OCI-LY7 (cell line): ENCODE measurements at places on chromosomes 6 and 20. TPM values are rescaled to one million over a fixed set of nuclear protein-coding genes. Genes with fewer than 3 reads are reported as not detected.

GRCh38 chr6:33578588-33579011, 1.5 kb downstream of the BAK1 start:
- peak; percentile 43 for DNase-seq

Gene SMAP1
- 26.2 and 28.9 TPM in 2 replicates for total RNA-seq

- no peak for DNase-seq
Observed at GRCh38 chr6:170089963-170090362, 200.9 kb downstream of the DLL1 start.

- DNase-seq = no peak
Observed at GRCh38 chr6:156617376-156617775, 159.8 kb upstream of the ARID1B start.

DNA sequence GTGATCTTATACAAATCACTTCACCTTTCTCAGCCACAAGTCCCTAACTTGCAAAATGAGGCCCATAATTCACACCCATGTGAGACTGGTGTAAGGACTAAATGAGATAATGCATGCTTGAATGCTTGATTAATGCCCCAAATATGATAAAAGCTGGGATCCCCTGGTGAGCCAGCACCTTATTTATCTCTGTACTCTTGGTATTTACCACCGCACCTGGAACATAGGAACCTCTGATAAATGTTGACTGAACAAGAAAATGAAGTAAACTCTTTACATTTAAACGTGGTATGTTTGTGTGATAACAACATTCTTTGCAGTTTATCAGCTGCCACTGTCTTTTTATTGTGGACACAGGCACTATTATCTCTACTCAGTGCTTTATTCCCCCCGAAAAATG, 2.5 kb upstream of the APOBEC2 start:
- no peak for DNase-seq

DNA sequence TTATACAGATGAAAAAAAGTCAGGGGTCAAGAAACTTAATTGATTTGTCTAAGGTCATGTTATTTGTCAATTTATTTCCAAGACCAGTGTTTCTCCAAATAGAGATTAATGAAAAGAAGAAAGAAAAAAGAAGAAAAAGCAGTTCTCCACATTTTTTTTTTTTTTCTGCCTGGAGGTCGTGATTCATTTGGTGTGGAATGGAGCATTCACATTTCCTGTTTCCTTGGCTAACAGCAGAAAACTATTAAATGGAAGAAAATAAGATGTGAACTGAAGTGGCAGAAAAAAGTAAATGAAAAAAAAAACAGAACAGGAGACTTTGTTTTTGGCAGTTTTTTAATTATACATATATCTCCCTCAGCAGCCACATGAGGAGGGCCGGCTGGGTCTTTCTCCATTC, 470.8 kb upstream of the ZNF337 start:
- DNase-seq = no peak

Gene PTCRA
- total RNA-seq = 0.91 TPM in 1 of 2 replicates, not detected in the other

DNA sequence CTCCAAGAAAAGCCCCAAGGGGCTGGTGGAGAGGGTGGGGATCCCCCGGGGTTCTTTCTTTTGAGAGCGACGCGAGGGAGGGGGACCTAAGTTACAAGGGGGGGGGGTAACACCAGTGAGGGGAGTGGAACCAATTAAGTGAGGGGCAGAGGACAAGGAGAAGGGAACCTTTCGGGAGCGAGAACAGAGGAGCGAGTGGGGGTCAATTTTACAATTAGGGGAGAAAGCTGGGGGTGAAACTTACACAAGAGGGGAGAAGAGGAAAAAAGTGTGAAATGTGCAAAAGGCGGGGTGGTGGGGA, 548 bp downstream of the SALL4 start:
- no peak for DNase-seq

- DNase-seq = no peak
Observed at GRCh38 chr6:89583559-89583958, 55.0 kb downstream of the LYRM2 start.

Gene ATP6V1G2
- 14.1 and 15.9 TPM in 2 replicates for total RNA-seq

DNA sequence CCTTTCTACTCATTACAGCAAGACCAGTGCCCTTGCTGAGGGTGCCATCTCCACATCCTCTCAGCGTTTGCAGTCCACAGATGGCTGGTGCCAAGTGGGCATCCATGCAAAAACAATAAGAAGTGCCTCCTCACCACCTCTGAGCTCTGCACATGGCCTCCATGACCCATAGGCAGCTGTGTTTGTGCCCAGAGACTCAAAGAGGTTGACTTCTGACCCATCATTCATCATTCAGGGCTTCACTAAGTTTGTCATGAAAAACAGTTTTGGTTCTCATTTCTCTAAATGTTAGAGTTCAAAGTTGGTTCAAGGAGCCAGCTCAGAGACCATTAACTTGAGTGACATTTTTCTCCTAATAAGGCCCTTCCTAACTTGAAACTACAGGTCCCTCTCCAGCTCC, 512.6 kb upstream of the MAP3K7 start:
- no peak for DNase-seq

DNA sequence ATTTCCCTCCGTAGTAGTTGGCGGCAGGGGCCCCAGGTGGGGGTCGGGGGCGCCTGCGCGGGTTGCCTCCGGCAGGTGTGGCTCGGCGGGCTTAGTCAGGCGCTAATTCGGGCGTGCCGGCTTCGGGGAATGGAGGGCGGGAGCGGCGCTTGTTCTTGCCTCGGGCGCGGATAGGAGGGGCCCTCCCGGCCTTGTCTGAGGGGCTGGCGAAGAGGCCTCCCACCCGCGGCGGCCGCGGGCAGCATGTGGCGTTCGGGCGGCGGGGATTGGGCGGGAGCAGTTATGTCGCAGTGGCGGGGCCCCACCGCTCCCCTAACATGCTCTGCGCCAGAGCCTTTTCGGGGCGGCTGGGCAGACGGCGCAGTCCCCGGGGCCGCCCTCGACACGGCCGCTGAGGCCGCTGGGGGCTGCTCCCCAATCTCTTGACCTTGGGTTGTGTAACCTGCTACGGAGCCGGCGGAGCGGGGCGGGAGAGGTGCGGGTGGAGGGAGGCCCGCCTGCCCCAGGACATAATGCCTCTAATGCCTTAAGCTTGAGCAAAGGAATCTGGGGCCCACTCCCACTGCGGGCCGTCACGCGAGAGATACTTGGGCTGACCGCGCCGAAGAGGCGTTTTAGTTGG, 1.1 kb downstream of the AMD1 start:
- peak; percentile 64 for DNase-seq

DNA sequence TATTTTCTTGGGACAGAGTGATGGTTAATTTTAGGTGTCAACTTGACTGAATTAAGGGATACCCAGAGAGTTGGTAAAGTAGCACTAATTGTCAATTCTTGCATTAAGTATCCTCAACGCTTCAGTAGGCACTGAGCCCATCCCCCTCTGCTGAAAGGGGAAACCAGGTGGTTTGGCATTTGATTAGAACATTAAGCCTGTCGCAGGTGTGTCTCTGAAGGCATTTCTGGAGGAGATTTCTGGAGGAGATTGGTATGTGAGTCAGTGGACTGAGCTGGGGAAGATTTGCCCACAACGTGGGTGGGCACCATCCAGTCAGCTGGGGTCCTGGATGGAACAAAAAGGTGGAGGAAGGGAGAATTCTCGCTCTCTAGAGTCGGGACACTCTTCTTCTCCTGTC, 119.8 kb downstream of the RFX6 start:
- peak; percentile 9 for DNase-seq

- DNase-seq = no peak
Observed at GRCh38 chr20:41165001-41165882, 27.9 kb downstream of the PLCG1 start.

Gene ZNF334
- total RNA-seq = not detected in 2 replicates

GRCh38 chr6:112639391-112639831, 292.3 kb downstream of the RFPL4B start:
- no peak for DNase-seq

GRCh38 chr6:164022632-164023031, 608.1 kb downstream of the QKI start:
- no peak for DNase-seq

DNA sequence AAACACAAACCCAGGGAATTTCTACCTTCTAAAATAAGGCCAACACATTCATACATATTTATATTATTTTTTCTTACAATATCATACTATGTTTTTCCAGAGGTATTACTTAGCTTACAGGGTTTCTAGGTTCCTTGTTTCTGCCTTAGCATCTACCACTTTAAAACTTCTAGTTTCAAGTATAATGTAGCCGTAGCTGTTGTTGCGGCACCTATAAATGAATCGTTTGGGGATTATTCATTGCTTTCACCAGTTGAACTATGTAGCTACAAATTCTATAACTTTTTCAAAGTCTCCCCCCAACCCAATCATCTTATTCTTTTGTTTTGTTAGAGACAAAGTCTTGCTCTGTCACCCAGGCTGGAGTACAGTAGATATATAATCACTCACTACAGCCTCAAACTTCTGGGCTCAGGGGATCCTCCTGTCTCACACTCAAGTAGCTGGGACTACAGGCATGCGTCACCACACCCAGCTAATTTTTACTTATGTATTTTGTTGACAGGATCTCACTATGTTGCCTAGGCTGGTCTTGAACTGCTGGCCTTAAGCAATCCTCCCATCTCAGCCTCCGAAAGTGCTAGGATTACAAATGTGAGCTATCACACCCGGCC, 43.9 kb downstream of the TNFAIP3 start:
- DNase-seq = no peak

DNA sequence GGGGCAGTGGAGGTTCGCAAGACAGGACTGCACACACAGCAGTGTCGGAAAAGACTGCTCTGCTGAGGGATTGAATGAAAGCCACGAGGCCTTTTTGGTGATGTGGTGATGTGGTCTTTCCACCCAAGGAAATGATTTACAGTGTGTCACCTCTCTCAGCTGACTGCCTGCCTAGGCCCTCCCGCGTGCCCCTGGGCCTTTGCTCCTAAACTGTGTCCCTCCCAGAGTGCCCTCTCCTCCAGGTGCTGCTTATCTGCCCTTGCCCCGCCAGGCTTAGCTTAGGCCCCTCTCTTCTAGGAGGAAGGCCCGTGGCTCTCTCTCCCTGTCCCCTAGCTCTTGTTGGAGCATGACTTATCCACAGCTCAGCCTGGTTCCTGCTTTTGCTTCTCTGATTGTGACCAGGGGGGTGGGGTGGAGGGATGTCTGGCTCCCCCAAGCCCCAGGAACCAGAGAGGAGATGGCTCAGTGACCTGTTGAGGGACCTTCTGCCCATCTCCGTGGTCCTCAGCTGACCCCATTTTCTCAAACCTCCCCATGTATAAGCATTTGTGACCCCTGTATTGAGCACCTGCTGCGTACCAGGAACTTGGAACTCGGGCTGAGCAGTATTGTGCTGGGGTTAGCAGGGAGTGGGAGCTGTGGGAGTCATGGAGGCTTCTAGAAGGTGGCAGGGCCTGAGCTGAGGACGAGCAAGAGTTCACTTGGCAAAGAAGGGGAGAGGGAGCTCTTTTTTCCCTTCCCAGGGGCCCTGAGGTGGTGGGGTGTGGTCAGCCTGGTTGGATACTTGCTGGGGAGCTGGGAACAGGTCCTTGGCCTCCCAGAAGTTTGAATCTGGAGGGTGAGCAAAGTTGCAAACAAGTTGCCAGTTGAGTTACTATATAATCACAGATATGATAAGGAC, 2.2 kb downstream of the SRC start:
- DNase-seq = no peak

GRCh38 chr6:125942672-125943527, 13.7 kb upstream of the HINT3 start:
- no peak for DNase-seq

Gene TP53TG5
- not detected in 2 replicates for total RNA-seq

GRCh38 chr6:149093643-149094042, 223.9 kb upstream of the TAB2 start:
- no peak for DNase-seq

Gene ECT2L
- total RNA-seq = not detected in 2 replicates

DNA sequence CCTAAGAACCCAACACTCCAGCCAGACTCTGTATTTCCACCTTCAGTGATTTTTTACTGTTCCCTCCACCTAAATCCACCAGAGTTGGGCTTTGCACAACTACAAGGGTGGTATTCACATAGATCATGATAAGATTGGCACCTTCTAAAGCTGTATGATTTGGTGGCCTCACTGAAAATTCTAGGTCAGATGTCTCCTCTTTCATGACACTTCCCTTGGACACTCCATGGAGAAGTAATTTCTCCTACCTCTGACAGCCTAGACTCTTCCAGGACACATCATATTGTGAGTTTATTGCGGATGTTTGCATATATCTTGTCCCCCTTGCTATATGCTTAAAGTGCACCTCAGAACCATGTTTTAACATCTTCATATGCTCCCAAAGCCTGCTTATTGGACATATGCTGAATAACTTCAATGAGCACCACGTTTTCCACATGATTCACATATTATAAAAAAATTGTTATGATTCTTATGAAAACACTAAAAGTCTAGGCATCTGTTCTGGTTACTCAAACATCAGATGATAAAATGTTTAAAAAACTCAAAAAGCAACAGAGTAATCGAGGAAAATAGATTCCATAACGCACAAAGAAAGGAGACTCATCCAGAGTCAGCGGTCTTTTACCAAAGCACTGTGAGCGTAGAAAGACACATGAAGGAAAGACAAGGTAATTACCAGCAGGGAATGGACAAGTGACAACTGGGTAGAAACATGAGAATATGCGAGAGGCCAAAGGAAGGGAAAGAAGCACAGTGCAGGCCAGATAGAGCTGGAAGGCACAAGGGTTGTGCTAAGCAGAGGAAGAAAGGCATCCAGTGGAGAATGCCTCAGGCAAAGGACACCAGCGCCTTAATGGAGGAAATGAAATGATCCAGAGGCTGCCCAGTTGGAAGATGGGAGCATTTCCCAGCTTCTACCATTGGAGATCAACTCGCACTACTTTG, 46.5 kb downstream of the KIF16B start:
- no peak for DNase-seq

Gene LPA
- not detected in 2 replicates for total RNA-seq

DNA sequence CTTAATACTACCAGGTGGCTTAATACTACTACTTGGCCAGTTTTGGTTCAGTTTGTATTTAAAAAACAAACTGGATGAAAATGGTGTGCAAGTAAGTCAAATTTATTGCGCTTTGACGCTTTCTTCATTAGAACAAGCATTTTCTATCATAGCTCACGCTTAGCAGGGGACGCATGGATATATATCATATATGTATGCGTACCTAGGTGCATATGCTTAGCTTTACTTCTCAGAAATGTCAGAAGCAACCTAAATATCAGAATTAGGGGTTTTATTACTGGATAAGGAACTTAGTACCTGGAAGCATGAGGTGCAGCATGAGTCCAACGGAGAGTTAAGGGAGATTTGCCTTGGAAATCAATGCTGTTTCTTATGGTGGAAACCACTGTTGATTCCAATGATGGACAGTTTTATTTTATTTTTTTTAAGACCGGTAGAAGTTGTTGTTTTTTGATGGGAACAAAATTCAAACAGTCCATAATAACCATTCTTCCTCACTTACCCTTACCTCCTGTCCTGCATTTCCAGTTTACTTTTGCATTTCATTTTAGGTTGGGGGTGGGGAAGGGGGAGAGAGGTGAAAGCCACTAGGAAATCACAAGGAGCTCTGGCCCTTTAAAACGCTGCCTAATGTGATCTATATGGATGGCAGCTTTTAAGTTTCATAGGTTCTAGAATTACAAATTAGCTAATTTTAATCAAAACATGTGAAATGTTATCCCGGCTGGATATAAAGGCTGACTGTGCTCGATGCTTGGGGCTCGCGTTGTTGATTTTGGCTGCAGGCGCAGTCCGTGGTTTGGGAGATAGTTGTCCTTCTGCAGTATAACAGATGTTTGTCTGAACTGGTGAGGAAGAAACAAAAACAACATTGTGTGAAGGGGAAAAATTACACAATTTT, 2.1 kb downstream of the SOBP start:
- DNase-seq = no peak

Gene IMPG1
- not detected in 2 replicates for total RNA-seq

Gene TBC1D20
- total RNA-seq = 17.4 and 19.0 TPM in 2 replicates

- DNase-seq = no peak
Observed at GRCh38 chr20:40197691-40198090, 491.3 kb downstream of the MAFB start.
